PC-3 (cell line): ENCODE measurements at places on chromosomes 2 and 18.

GRCh38 chr18:41886126-41886807, 68.8 kb upstream of the PIK3C3 start:
- no peak for DNase-seq

DNA sequence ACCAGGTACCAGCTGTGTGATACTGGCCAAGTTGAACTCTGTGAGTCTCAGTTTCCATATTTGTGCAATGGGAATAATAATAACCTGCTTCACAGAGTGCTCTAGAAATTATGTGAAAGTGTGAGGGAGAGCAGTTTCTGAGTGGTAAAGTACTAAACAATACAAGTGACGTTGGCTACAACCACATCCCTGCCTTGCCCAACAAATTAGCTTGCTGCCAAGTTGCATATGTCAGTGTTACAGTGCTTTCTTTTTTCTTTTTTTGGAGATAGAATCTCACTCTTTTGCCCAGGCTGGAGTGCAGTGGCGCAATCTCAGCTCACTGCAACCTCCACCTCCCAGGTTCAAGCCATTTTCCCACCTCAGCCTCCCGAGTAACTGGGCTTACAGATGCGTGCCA, 533.6 kb upstream of the MEX3C start:
- DNase-seq: no peak

DNA sequence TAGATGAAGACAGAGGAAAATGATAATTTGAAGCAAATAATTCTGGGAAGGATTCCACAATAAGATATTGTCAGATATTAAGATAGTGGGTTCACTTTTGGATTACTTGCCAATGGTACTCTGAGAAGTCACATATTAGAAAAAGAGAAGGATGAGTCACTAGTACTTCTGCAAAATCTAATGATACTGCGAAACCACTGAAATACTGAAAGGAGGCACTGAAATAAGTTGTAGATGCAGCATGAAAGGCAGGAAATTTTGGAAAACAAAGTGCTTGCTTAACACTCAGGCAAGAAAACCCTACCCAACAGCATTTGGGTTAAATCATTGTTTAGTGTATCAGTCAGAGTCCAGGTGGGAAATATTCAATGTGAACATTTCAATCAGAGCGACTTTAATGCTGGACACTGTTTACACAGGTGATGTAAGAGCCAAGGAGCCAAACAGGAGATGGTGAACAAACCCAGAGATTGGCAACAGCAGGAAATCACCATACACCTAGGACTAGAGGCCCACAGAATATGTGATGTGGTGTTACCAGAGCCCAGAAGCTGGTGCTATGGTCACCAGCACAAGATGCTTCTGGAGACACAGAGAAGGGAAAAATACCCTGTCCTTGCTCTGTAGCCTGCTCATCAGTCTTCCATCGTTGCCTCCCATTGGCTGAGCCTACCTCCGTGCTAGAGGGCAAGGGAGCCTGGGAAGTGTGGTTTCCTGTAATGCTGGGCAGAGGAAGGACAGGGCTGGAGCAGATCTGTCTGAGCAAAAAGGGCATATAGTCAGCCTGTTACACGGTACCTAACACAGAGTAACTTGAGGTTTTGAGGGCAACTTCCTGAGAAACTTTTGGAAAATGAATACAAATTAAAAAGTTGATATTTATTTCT, 204.7 kb upstream of the ITGA4 start:
- no peak for DNase-seq

DNA sequence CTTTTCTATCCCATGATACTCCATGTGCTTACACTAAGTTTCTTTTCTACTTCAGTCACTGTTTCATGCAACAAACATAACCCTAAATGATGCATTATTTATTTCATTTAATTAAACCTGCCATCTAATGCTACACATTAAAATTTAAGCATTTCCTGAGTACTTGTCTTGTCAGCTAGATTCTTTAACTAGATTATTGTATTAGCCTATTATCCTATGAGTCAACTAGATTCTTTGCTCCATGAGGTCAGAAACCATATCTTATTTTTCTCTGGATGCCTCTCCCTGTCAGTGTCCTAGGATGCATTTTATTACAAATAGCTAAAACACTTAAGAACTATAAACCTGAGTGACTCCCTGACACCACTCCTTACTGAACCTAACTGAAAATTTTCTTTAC, 652.4 kb downstream of the SLC4A3 start:
- peak; percentile 64 for DNase-seq

DNA sequence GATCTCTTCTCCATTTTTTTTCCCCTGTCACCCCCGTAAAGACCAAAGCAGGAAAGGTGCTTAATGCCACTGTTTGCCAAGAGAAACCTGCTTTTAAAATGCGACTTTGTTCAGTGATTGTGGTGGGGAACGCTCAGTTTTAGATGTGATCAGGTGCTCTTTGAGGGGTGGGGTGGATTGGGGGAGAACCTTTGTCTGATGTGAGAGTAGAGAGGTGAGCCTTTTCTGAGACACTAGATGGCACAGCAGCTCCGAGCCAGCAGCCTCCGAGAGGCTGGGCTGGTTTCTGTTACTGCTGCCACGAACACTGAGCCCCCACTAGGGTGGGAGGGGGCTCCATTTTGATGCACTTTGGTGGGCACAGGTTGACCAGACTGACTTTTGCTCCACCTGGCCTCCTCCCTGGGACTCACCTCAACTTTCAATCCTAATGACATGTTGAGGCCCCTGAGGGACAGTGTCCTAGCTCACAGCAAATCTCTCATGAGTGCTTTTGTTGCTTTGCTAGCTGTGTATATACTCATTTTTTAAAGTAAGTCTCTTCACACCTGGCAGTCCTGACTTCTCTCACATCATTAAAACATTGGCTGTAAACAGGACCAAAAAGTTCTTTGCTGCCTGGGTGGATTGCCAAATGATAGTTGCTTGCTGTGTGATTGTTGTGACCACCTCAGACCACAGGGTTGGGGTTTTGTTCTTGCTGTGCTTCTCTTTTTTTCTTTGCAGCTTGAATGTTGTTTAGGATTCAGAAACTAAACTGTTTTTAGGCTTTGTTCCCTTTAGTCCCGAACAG, 98.2 kb upstream of the MAP3K20 start:
- no peak for DNase-seq

DNA sequence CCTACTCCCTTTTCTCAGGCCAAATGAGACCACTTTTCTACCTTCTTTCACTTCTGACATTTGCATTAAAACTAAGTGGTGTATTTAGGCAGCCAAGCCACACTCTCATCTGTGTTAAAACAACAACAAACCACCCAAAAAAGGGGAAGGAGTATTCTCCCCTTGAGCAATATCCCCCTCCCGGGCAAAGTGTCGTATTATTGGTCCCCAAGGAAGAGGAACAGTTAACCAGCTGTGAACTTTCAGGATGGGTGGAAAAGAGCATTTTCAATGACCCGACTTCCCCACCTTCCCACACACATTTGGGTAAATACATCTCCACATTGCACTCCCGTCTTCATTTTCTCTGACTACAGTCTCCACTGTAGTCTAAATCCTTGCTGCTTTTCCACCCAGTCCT, 44.3 kb downstream of the FEZ2 start:
- DNase-seq: no peak

DNA sequence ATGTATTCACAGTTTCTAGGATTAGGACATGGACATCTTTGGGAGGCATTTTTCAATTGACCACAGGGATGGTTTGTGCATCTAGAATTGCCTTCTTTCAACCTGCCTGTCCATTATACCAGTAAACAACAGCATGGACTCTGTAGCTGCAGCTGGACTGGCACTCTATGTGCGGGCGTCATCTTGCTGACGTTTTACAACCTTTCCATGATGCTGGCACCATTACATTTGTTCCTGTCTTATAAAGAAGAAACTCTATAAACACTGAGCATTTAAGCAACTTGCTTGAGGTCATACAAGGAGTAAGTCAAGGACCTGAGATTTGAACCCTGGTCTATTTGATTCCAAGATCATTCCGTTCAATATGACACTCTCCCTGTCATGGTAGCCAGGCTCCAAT, 25.4 kb upstream of the IGFBP5 start:
- no peak for DNase-seq

DNA sequence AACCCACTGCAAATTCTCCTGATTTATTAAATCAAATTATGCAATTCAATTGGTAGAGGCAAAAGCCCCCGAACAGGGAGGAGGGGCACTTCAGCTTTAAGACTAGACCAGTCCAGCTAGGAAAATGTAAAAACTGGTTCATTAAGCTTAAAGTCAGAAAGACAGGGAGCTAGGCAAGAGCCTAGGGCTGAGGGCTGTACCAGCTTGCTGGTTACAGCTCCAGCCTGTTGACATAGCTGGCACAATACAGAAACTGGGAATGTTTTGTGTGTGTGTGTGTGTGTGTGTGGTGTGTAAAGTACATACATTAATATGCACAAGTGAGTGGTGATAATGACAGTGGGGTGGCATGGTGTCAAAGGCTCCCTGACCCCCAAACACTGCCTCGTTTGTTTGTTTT, 307.0 kb upstream of the CELF4 start:
- no peak for DNase-seq

DNA sequence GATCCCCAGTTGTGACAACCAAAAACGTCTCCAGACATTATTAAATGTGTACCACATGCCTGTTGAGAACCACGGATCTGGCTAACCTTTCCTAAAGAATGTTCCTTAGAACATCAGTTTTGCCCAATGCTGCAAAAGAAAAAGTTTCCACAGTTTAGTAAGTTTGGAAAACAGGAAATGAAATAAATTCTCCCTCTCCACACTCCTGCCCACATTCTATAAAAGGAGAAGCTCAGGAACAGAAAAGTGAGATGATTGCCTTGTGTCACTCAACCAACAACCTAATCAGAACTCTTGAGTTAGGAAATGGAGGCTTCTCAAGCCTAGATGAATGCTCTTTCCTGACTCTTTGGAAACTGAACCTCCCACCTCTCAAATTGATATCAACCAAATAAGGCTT, 56.1 kb upstream of the NFE2L2 start:
- no peak for DNase-seq

DNA sequence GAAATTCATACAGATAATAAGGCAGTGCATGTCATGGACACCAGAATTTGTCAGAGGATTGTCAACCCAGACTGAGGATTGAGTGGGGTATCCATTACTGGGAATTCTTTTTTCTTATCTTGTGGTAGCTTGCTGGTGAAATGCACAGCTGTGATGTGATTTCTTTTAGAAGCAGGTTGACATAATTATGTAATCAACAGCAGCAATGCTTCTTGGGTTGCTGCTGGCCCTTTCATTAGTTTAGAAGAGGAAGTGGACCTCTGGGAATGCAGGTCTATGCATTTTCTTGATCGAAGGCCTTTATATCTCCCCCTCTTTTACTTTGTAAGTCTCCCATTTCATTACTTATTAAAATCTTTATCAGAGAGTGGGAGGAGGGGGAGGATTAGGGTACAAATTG, 319.9 kb downstream of the AGPS start:
- no peak for DNase-seq

DNA sequence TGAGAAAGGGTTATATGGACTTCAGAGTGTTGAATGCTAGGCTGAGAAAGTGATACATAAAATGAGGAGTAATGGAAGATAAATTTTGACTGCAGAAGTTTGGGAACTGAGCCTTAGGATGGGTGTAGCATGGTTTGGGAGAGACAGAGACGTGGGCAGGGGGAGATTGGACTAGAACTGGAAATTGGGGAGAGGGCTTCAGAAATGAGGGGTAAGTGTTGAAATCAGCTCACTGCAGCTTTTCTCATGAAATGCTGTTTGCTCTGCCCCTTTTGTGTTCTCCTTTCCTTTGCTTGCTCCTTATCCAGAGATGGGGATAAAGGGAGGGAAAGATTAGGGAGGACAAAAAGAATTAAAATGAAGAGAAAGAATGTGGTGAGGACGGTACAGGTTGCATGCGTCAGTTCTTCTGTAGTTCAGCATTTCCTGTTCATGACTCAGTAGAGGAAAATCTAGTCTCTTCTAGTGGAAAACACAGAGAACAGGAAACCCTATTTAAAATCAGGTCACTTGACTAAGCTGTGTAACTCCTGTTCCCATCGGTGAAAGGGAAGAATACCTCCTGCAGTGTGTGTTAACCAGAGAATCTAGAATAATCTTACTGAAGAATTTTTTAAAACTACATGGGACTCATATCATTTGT, 105.6 kb downstream of the CRIM1 start:
- peak; percentile 92 for DNase-seq

GRCh38 chr2:180938451-180938850, 42.0 kb upstream of the UBE2E3 start:
- DNase-seq: no peak

DNA sequence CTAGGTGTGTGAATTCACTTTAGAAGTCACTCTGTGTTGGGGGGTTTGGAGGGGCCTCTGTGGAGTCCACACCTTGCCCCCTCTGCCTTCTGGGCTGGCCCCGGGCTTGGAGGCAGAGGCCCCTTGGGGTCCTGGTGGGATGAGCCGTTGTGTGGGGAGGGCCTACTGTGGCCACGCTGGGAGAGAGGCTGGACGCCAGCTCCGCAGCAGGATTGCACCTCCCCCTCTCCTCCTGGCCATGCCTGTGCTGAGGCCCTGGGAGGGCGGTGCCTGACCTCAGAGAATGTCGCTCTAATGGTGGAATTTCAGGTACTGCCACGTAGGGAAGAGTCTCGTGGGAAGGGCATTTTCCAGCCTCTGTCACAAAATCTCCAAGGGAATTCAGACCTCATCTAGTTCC, 237.0 kb downstream of the ATAD2B start:
- DNase-seq: no peak

DNA sequence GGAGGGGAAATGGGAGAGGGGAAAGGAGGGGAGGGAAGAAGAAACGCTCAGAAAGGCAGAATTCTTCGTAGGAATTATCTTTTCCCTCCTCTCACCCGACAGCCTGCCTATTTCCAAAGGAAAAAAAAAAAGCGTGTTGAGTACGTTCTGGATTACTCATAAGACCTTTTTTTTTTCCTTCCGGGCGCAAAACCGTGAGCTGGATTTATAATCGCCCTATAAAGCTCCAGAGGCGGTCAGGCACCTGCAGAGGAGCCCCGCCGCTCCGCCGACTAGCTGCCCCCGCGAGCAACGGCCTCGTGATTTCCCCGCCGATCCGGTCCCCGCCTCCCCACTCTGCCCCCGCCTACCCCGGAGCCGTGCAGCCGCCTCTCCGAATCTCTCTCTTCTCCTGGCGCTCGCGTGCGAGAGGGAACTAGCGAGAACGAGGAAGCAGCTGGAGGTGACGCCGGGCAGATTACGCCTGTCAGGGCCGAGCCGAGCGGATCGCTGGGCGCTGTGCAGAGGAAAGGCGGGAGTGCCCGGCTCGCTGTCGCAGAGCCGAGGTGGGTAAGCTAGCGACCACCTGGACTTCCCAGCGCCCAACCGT, at the start of gene GAD1:
Gene GAD1 (plus strand): TSS at position 384 of the 589 bp plus-strand sequence. CDS start 1,705 bp downstream, outside the sequence.
- peak; percentile 79 for DNase-seq
